NCI-H345 (cell line): ENCODE measurements at places on chromosomes 5 and 9.

DNA sequence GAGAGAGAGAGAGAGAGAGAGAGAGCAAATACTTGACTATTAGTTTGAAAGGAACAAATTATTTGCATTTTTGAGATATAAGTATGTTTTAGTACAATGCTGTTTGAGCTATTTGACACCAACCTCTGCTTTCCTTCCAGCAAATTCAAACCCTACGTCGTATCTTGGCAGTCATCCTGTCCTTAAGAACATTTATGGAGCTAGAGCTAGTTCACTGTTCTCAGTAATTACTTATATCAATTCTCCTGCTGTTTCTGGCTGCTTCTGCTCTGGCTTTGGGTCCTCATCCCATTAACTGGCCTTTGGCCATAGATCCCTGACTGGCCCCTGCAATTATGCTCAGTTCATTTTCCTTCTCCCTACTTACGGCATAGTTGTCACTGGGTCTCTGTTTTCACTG lies 19.9 kb upstream of the ERAP2 start:
- DNase-seq, result no peak

DNA sequence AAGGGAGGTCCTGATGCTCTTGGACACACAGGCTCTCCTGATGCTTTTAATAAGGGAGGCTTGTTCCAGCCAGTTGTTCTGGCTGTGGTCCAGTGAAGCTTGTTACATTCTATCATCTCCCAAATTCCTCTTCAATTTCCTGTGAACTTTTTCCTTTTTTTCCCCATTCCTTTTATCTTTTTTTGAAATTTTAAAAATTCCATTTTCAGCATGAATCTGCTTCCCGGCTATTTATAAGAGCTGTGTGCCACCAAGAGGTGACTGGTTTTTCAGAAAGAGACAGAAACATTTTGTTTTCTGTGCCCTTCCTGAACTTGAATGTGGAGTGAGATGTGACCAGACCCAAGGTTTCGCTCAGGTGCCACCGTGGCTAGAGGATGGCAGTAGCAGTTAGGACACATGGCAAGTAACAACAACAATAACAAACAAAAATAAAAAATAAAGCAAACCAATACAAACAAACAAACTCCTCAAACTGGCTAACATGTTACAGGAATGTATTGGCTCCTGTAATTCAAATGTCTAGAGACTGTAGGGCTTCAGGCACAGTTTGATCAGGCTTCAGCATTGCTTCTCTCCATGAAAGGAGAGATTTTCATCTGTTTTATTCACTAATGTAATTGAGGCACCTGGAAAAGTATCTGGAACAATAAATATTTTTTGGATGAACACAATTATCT lies 121.1 kb downstream of the BOD1 start:
- no peak for DNase-seq

DNA sequence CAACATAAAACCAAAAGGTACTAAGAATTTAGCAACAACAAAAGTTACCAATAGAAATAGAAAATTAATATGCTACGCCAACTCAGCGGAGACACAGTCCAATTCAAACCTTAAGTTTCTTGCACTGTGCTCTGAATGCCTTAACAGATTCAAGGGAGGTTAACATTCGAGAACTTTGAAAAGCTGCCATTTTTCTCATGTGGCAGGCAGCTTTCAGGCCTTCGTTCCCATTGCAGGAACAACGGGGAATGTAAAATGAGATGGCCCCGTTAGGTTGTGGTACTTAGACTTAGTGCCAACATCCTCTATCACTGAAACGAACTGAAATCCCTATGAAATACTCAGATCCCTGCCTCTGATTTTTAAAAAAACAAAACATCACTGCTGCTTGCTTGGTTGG lies 22.4 kb downstream of the FNBP1 start:
- DNase-seq, result no peak

DNA sequence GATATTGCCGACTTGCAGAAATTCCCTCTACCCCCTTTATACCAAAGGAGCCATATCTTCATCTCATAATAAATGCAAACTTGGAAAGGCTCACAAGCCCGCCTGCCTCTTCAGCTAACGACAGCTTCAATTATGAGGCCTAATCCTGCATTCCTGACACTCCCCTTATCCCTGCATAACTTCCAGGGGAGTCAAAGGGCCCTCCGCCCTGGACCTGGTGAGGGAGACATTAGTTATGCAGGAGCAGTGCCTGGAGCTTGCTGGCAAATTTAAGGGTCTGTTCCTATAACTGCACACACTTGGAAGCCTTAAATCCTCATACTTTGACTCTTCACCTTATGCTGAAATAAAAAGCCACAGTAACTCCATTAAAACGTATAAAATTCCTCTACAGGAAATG lies 617.9 kb downstream of the BNC2 start:
- no peak for DNase-seq

GRCh38 chr9:88383176-88383575 lies 5.1 kb upstream of the SPIN1 start:
- DNase-seq, result no peak

- DNase-seq, result no peak
Observed at GRCh38 chr9:83372957-83373356, 165.2 kb downstream of the FRMD3 start.

GRCh38 chr5:79318935-79319614 lies 83.1 kb downstream of the JMY start:
- no peak for DNase-seq

- no peak for DNase-seq
Observed at GRCh38 chr5:169006842-169007790, 293.8 kb downstream of the SLIT3 start.

DNA sequence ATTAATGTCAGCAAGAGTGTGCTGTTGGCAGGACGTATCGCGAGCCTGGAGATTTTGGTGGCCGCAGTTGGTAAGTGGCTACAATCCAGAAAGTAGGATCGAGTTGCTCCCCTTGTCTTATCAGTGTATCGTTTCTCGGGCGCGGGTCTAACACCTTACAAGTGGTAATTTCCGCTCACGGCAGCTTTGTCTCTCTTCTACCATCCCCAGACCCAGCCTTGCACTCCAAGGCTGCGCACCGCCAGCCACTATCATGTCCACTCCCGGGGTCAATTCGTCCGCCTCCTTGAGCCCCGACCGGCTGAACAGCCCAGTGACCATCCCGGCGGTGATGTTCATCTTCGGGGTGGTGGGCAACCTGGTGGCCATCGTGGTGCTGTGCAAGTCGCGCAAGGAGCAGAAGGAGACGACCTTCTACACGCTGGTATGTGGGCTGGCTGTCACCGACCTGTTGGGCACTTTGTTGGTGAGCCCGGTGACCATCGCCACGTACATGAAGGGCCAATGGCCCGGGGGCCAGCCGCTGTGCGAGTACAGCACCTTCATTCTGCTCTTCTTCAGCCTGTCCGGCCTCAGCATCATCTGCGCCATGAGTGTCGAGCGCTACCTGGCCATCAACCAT lies 1.1 kb downstream of the PTGER4 start:
- no peak for DNase-seq

GRCh38 chr9:76620996-76621395 lies 143.2 kb upstream of the PCA3 start:
- DNase-seq, result no peak

GRCh38 chr9:131733541-131734061 lies 6.3 kb downstream of the RAPGEF1 start:
- no peak for DNase-seq

- DNase-seq, result no peak
Observed at GRCh38 chr5:87717761-87718160, 305.0 kb upstream of the CCNH start.

GRCh38 chr5:113678924-113679575 lies 165.6 kb downstream of the YTHDC2 start:
- peak; percentile 42 for DNase-seq

DNA sequence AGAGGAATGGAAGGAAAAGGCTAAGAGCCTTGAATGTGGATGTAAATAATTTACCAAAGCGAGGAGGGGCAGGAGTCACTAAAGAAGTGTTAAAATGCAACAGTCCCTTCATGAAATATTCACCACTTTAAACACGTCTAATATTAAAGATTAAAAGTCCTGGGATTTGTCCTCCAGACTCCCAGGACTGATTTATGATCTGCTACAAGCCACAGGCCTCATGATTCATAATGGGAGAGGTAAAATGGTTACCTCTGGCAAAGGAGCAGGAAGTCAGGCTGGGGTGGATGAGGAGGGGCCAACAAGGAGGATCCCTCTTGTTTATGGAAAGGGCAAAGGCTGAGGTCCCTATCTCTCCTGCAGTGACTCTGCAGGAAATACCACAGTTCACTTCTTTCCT lies 292.4 kb downstream of the TRIM32 start:
- DNase-seq, result no peak

- DNase-seq, result peak; percentile 18
Observed at GRCh38 chr5:73295447-73295846, 122.5 kb downstream of the TMEM174 start.

DNA sequence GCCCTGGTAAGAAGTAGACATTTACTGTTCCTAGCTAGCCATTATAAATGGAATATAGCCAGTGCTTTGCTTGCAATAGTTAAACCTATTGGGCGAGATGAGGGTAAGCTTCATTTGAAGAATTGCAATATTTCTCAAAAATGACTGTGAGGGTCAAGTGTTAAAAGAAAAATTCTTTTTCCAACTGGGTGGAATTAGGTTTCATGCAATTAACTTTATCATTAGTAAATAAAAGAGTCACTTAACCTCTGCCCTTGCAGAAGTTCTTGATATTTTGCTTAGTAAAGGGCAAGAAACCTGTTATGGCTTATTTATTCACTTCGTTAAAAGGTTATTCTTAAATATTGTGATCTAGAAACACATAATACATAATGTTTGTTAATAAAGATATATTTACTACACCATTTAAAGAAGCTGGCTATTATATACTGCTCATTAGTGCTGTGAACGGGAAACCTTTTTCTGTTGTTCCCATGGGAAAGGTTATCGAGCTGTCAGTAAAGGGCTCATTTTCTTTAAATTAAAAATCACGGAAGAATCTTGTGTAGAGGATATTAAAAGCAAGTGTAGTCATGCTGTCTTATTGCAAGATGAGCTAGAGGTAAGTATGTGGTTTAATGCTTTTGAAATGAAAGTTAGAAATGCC lies 370.5 kb downstream of the CSNK1G3 start:
- no peak for DNase-seq

DNA sequence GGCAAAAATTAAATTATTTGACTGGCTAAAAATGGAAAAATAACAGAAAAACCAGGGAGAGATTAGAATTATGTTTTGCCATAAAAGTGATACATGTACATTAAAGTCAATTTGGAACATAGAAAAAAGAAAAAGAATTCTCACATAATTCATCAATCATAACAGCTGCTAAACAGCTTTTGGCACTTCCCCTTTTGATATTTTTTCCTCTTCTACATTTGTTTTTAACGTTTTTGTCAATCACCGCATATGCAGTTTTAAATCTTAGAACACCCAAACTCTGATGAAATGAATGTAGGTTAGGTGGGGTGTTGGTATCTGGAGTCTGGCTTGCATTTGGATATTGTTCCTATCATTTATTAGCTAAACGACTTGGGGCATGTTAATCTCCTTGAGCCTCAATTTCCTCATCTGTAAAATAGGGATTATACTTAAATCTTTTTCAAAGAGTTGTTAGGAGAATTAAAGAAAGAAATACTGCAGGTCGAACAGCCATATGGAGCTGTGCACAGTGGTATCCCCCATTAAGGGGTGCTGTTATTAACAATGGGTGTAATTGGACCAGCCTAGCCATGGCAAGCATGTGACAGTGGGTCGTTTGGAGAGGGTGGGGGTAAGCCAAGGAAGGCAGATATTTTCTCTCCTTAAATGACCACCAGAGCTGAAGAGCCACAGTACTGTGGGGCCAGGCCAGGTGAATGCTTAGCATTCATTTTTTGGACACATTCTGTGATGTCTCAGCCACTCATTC lies 22.6 kb downstream of the NPR3 start:
- DNase-seq, result no peak

- DNase-seq, result no peak
Observed at GRCh38 chr9:94867281-94867841, 140.9 kb downstream of the AOPEP start.

DNA sequence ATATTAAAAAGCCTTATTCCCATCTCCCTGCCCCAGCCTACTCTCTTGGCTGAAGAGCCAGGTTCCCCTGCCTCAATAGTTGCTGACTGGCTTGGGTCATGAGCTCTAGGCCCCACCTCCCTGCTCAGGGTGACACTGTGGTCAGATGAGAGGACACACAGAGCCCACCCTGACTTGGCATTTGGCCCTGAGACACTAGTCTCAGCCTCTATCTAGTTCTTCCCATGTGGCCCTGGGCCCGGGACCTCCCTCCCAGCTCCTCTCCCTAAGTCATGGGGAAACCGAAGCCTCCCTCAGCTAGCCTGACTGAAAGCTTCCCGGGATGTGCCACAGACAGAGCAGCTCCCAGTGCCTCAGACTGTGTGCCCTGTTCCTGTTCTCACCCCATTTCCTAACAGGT lies 5.8 kb upstream of the MYOZ3 start:
- no peak for DNase-seq

DNA sequence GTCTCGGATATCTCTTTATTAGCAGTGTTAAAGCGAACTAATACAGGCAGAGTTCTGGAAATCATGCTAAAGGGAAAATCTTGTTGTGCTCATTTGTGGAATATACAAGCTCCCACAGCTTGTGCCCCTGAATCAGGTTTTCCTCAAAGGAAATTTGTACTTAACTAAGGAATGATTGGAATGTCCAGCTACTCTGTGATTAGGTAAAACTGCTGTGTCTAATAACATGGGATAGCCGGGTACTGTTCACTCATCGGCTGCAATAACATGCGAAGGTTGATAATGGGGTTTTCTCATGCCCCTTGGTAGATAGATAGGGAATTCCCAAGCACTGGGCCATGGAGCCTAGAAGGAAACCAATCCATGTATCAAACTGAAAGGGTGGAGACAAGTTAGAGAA lies 306.7 kb downstream of the NR2F1-AS1 start:
- no peak for DNase-seq

DNA sequence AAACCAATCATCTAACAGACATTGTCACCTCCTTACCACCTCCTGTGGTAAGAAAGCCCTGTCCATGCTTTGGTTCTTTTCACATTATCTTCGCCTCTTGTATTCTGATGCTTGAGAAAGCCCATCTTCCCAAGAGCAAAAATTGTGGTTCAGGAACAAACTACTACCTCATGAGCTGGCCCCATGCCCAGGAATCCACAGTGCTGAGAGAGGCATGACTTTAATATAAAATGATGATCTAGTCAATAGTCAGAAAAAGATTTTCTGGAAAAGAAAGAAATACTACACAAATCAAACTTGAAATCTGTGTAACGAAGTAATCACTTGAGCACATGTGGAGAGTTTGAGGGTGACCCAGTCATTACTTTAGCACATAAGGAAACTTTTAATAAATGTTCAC lies 94.7 kb downstream of the FGF10 start:
- no peak for DNase-seq

GRCh38 chr5:115392611-115393010 lies 96.2 kb upstream of the CCDC112 start:
- DNase-seq, result no peak
